GM06990 (cell line): ENCODE measurements at places on chromosomes 6 and 20.

DNA sequence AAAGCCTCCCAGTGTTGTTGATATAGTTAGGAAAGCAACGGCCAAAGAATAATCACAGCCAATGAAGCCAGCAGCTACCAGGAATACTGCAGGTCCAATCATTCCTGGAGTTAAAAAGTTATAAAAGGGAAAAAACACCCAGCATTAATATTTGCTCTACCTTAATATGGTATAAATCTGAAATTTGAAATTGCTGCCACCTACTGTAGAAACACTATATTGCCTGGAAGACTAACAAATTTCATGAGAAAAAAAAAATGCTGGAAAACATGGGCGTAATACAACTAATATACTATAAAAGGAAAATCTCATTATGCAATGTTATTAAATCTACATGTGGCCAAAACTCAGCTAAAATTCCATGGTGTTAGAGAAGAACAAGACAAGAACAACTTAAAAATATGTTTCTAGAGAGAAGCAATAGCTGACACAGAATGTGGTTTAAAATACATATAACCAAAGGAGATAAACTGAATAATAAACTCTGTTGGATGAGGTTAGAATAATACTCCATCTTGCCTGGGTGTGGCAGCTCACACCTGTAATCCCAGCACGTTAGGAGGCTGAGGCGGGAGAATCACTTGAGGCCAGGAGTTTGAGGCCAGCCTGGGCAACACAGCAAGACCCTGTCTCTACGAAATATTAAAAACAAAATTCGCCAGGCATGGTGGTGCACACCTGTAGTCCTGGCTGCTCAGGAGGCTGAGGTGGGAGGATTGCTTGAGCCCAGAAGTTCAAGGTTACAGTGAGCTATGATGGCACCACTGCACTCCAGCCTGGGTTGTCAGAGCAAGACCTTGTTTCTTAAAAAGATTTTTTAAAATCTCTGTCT is 43.1 kb downstream of the SLC17A5 start:
- DNase-seq = peak; percentile 30

GRCh38 chr6:158607411-158608170 is 37.0 kb downstream of the DYNLT1 start:
- no peak for DNase-seq

- no peak for DNase-seq
These were observed 19.0 kb upstream of the ASXL1 start for GRCh38 chr20:32339116-32339515.

- DNase-seq = no peak
These were observed 97.2 kb downstream of the HFE start for GRCh38 chr6:26184367-26184891.

DNA sequence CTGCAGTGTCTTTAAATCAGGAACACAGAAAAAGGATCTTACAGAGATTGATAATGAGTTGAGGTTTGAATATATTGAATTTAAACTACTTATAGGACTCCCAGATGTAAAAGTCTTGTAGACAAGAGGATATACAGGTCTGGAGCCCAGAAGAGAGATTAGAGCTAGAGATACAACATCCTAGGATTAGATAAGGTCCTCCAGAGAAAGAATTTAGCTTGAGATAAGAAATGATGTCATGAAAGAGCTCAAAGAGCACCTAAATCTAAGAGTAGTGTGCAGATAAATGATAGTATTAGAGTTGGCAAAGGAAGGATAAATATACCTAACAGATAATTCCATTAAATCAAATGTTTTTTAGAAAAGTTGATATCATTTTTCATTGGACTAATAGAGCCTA is 23.9 kb downstream of the EPM2A start:
- DNase-seq = no peak

DNA sequence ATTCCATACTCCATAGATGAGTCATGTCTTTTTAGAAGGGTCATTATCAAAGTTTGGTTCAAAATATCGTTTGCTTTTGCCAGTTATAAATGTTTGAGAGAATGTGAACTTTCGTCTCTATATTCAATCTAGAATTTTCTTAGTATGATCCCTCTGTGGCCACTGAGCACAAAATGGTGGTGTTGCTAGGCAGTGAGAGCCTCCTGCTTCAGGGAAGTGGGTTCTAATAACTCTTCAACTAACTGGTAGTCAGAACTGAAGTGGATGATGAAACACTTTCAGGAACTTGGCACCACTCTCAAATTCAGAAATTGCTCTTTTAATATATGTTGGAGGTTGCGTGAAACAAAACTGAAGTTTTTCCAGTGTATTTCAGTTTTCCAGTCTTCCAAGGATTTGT is 125.0 kb upstream of the DOK5 start:
- DNase-seq = no peak

DNA sequence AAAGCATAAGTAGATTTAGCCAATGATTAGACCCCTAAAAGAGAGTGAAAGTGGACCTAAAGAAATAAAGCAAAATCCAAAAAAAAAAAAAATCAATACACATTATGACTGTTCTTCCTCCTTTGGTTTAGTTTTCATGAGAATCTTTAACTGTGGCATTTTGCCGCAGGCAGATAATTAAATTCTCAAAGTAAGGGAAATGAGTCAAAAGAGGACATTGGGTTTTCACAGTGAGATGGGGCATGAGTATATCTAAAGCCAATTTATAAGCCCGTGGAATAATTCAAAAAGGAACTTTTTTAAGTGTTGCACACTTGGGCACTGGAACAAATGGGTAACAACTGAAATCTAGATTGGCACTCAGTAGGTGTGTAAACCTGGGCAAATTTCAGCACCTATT is 230.3 kb downstream of the PKHD1 start:
- DNase-seq = peak; percentile 49

GRCh38 chr20:52974179-52974594 is 2.0 kb downstream of the TSHZ2 start:
- no peak for DNase-seq
